ENCODE measurements at places on chromosomes 16 and 17.
A peak's percentile ranks its signal among the peaks of the same experiment; 100 is the strongest.

- no peak for DNase-seq
Measured at GRCh38 chr17:74161503-74161875, 42.0 kb upstream of the RPL38 start.

- DNase-seq: no peak
Measured at GRCh38 chr17:58614859-58615459, 76.9 kb downstream of the TEX14 start.

DNA sequence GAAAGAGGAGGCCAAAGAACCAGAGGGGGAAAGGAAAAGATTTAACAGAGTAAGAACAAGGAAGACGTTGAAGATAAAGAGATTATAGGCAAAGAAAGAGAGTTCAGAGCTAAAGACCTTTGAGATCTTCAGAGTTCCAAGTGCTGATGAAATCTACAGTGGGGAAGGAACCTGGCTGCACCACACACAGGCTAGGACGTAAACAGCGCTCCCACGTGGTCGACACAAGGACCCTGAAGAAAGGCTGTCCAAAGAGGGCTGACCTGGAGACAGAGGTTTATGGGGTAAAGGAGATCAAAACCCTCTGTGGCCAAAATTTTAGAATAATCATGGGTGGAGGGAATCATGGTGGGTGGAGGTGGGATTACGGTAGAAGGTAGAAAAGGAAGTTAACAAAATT, 121.6 kb downstream of the PMP22 start:
- DNase-seq: no peak

- no peak for DNase-seq
Measured at GRCh38 chr16:9318764-9319163, 227.3 kb downstream of the HAPSTR1 start.

DNA sequence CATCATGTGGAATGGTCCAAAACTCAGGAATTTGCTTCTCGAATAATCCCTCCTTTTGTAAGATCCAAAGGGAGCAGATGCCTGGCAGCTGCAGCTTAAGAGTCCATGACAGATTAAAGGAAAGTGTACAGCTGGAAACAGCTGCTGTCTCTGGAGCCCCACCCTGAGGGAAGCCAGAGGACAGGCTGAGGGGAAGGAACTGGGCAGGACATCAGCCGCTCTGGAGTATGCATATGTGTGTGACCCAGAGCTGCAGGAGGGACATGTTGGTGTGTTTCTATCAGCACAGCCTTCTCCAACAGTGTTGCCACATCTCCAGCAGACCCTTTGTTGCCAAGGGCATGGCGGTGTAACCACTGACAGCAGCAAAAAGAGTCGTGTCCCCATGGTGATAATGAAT, 46.2 kb downstream of the CYB561 start:
- DNase-seq: peak; percentile 25
